ENCODE measurements at places on chromosomes 1 and 21.

- DNase-seq, result no peak
Observed at GRCh38 chr1:180542113-180542837, 16.5 kb upstream of the OVAAL start.

- no peak for DNase-seq
Observed at GRCh38 chr1:81008293-81008692, 792.4 kb upstream of the ADGRL2 start.

- DNase-seq, result no peak
Observed at GRCh38 chr1:77739235-77739634, 20.4 kb downstream of the USP33 start.

DNA sequence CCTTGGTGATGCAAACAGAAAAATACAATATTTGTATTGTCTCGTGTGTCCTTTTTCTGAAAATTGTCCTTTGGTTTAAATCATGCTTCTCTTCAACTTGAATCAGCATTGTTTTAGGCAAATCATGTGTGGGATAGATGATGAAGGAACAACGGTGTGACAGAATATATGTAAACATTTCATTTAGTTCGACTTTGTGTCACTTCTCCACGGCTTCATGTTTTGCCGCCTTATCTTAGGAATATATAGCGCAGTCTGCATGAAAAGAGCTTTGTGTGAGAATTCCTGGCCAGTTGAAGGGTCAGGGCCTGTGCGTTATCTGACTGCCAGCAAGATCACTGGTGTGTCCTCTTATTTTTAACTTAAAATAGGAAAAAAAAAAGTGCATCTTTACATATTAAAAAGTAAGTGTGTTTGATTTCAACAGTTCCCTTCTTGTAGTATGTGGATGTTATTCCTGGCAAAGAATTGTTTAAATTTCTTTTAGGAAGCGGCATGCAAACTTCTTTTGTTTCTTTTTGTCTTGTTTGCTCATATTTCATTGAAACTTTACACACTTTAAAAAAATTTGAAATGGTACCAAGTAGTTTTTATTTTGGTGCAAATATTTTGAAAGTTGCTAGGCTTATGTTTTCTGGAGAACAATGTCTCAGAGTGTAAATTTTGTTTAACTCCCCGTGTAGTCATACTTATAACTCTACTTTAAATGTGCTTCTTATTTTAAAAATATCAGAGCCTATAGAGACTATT is 465.2 kb downstream of the USP25 start:
- DNase-seq, result no peak

DNA sequence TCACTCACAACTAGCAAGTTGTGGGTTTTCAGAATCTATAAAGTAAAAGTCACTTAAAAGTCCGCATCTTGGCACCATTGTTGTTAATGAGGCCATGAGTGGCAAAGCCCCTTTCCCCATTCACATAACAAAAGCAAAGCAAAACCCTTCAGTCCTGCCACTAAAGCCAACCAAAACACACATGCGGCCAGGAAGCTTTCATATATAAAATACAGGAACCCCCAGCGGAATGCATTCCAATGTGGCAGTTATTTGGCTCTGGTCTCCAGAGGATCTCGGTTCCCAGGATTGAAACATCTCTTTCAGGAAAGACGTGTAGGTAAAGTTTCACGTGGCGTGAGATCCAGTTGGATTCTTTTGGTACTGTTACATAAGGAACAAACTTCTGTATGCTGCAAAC is 2.5 kb upstream of the LBR start:
- no peak for DNase-seq

- no peak for DNase-seq
Observed at GRCh38 chr1:27719286-27720251, 6.2 kb upstream of the FAM76A start.

GRCh38 chr1:62439652-62440371 is 3.0 kb downstream of the USP1 start:
- no peak for DNase-seq

DNA sequence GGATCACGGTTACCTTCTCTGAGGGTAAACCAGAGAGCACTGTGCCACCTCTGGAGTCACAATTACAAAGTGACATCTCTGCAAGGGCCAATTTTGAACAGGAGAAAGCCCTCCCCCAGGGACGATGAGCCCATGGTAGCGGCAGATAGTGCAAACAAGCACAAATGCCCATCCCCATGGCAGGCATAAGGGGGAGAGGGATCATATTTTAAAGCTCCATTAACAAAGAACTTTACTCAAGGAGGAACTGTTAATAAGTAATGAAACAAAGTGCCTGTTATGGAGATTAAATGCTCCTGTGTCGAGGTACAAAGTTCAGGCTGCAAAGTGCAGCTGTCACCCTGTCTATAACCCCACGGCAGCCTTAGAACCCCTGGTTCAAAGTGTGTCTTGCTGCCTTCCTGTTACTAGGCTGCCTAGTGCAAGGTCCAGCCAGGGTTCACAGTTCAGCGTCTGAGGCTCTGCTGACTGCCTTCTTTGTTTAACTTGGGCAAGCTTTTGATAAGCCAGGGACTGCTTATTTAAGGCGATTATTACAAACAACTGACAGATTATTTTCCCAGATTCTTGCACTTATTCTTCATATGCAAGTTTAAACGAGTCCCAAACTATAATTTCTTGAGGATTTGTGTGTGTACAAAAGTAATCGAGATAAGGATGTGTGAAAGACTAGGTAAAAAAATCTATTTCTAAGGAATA is 75.7 kb upstream of the NRIP1 start:
- DNase-seq, result no peak

- no peak for DNase-seq
Observed at GRCh38 chr1:29237852-29238619, 1.7 kb downstream of the PTPRU start.

GRCh38 chr1:26862781-26863684 is at the start of gene SFN:
Gene SFN, plus strand, starts transcription at chr1:26863149. Its CDS starts 64 bp downstream, at chr1:26863213.
- DNase-seq, result no peak

DNA sequence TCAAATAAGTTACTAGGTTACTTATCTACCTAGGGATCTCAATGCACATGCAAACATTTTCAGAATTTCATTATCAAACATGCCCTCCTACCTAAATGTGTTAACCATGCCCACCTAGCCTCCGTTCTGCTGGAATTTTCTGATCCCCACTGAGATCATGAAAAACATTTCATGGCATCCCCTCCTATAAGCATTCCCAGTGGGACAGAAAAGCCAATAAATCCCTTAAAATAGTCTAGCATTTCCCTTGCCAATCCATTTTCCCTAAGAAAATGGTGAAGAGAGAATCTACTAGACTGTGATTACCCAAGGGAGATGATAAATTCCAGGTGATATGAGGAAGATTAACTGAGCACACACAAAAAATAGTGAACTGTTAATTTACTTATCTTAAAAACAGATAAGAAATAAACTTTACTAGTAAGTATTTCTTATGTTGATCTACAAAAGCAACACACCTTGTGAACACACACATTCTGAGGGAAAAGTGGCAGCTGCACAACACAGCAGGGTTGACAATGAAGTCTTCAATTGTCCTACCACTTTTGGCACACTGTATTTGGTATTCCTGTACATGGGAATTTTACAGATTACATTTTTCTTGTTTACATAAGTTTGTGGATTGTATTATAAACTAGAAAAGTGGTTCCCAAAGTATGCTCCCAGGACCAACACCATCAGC is 49.6 kb downstream of the ARID4B start:
- no peak for DNase-seq

DNA sequence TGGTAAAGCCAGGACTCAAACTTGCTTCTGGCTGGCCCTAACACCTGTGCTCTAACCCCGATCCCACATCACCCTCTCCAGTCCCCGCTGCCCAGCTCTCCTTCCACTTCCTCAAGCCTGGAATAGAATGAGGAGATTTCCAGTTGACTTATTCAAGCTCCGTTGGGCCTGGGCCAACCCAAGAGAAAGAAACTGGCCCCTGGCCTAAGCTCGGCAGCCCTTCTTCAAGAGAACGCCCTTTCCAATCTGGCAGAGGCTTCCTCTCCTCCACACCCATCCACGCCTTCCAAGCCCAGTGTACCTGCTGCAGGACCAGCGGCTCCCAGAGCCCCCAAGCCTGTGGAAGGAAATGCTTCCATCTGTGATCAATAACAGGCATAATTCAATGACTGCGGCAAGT is 51.9 kb downstream of the LRRN2 start:
- DNase-seq, result no peak

DNA sequence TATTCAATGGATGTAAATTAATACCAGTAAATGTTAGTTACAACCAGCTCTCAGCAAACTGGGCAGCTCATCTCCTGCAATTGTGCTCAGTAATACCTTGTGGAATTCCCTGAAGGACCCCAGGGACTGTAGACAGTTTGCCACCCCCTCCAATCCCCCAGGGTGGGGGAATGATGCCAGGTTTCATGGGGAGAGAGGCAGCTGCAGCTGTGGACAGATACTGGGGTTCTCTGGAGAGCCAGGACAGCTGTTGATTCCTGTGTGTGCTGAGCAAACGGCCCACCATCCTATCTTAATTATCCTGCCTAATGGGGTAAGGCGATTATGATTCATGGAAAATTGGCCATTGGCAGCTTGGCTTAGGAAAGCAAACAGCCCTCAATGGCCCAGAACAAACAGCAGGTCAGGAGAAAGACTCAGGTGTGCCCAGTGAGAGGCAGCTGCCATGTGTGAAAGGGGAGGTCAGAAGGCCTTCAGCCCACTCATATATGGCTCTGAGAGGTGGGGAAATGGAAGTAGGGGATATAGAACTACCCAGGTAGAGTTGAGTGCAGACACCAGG is 148.9 kb upstream of the CTTNBP2NL start:
- no peak for DNase-seq

- DNase-seq, result no peak
Observed at GRCh38 chr21:45167796-45168222, 93.4 kb downstream of the ADARB1 start.

- DNase-seq, result no peak
Observed at GRCh38 chr1:51768971-51769588, 109.4 kb downstream of the NRDC start.

- DNase-seq, result no peak
Observed at GRCh38 chr1:214224611-214225354, 56.2 kb upstream of the SMYD2 start.

Data from cortex of kidney (tissue), 1 donor.